ENCODE measurements at places on chromosomes 1 and 21.

GRCh38 chr21:44519346-44520325, 20.4 kb downstream of the KRTAP10-1 start:
- no peak for DNase-seq

DNA sequence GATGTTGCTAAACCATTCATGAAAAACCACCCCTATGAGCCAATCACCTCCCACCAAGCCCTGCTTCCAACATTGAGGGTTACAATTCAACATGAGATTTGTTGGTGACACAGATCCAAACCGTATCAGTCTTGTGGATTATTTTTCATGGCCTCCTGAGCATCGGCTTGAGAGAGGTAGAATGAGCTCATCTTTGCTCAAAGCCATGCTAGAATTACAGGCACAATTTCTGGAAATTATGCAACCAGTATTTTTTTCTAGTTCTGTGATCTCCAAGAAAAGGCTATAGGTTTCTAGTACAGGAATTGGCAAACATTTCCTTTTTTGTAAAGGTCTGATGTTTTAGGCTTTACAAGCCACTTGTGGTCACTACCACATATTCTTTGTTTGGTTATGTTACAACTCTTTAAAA, 219.4 kb downstream of the DUSP10 start:
- DNase-seq = no peak

GRCh38 chr1:172455451-172455850, 11.6 kb upstream of the PIGC start:
- DNase-seq = no peak

- no peak for DNase-seq
These were observed 129.5 kb downstream of the CAMTA1 start for GRCh38 chr1:6914706-6915105.

- DNase-seq = no peak
These were observed 4.0 kb downstream of the HAO2 start for GRCh38 chr1:119372503-119373086.

GRCh38 chr1:197249324-197249723, 18.7 kb upstream of the CRB1 start:
- DNase-seq = no peak

Data from stimulated activated CD4-positive, alpha-beta T cell treated with anti-CD3 and anti-CD28 coated beads, Interleukin-4, amount 100 ng/mL, for 4 hours (primary cell).